ENCODE measurements at places on chromosomes 5 and 9. TPM values are rescaled to one million over a fixed set of nuclear protein-coding genes. Genes with fewer than 3 reads are reported as not detected.

Gene SARDH
- total RNA-seq: 13.7 TPM

Gene SPINK13
- 0.37 TPM for total RNA-seq

Gene NPR3
- 17.8 TPM for total RNA-seq

Gene ABO
- total RNA-seq: not detected

Gene PCDHGC5
- total RNA-seq: 2.9 TPM

Data from uterine smooth muscle cell (primary cell).